ENCODE measurements at places on chromosomes 7 and 10.
A peak's percentile ranks its signal among the peaks of the same experiment; 100 is the strongest.

DNA sequence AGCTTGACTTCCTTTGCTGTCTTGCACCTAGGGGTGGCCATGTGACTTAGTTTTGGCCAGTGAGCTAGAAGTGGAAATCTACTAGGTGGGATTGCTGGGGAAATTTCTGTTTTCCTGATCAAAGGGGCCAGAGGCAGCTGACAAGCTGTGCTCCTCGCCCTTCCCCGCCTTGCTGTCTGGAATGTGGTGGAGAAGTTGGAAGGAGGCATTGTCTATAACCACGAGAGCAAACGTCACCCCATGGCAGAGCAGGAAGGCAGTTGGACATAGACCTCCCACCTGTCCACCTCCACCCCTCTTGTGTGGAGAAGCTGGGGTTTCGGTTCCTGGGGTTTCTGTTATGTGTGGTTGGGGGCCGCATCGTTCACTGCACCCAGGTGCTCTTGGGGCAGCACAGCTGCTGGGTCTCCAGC, 7.3 kb downstream of the SFRP5 start:
- H3K27me3 ChIP-seq: peaks cover 11% of the 10 kb centered on the region
- no peak for DNase-seq
- peaks cover 17% of the 10 kb centered on the region for H3K36me3 ChIP-seq
- H3K4me3 ChIP-seq: no peak overlapping the region
- H3K4me1 ChIP-seq: peaks cover 4% of the 10 kb centered on the region

- DNase-seq: no peak
- H3K4me3 ChIP-seq: no peak overlapping the region
- no peaks in the 10 kb centered on the region for H3K36me3 ChIP-seq
- H3K27ac ChIP-seq: no peak overlapping the region
These were observed 150.9 kb upstream of the MEOX2 start for GRCh38 chr7:15837306-15837950.

GRCh38 chr7:4020086-4020485, 662.0 kb upstream of the FOXK1 start:
- H3K27ac ChIP-seq: no peak overlapping the region
- H3K27me3 ChIP-seq: peaks cover 44% of the 10 kb centered on the region
- no peaks in the 10 kb centered on the region for H3K4me1 ChIP-seq
- DNase-seq: no peak
- H3K4me3 ChIP-seq: no peak overlapping the region

GRCh38 chr7:12162415-12163113, 48.5 kb upstream of the TMEM106B start:
- no peak for DNase-seq
- H3K27me3 ChIP-seq: peaks cover under 1% of the 10 kb centered on the region
- no peaks in the 10 kb centered on the region for H3K36me3 ChIP-seq
- no peak overlapping the region for H3K4me3 ChIP-seq
- H3K4me1 ChIP-seq: no peaks in the 10 kb centered on the region

GRCh38 chr7:40536421-40536820, 401.6 kb downstream of the SUGCT start:
- DNase-seq: no peak
- H3K36me3 ChIP-seq: no peaks in the 10 kb centered on the region
- no peaks in the 10 kb centered on the region for H3K4me1 ChIP-seq
- no peaks in the 10 kb centered on the region for H3K27me3 ChIP-seq
- no peak overlapping the region for H3K27ac ChIP-seq

GRCh38 chr7:141946796-141947195, at the start of gene CLEC5A:
TSS of gene CLEC5A (minus strand) at chr7:141946974. CDS start at chr7:141946292, 682 bp downstream.
- no peak within 1 kb of the TSS for H3K4me3 ChIP-seq
- no peaks in the 10 kb centered on the region for H3K27me3 ChIP-seq
- no peak within 1 kb of the TSS for H3K27ac ChIP-seq

- H3K27me3 ChIP-seq: no peaks in the 10 kb centered on the region
- DNase-seq: no peak
- no peak overlapping the region for H3K4me3 ChIP-seq
- peaks cover 25% of the 10 kb centered on the region for H3K4me1 ChIP-seq
These were observed 39.2 kb downstream of the MGMT start for GRCh38 chr10:129506101-129506797.

DNA sequence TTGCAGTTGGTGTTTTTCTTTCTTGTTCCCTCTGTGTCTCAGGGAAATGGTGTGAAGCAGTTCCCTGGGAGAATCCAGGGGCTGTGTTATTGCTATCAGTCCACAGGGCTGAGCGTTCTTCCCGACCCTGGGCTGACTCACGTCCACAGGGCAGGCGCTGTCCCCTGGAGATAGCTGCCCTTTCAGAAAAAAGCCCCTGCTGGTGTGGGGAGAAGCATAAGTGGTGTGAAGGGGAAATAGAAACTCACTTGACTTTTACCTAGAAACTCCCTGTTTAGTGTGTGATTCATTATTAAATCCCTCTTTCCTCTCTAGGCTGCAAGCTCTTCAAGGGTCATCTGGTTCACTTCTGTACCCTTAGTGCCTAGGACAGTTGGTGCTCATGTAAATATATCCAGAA, 63.3 kb upstream of the SMNDC1 start:
- no peak overlapping the region for H3K27ac ChIP-seq
- H3K4me3 ChIP-seq: no peak overlapping the region
- H3K36me3 ChIP-seq: no peaks in the 10 kb centered on the region
- H3K4me1 ChIP-seq: peaks cover 3% of the 10 kb centered on the region

GRCh38 chr7:27235387-27236311, 7.0 kb upstream of the EVX1 start:
- peaks cover 67% of the 10 kb centered on the region for H3K27me3 ChIP-seq
- H3K4me3 ChIP-seq: peak overlapping the region; percentile 46
- H3K27ac ChIP-seq: no peak overlapping the region
- DNase-seq: no peak
- H3K36me3 ChIP-seq: no peaks in the 10 kb centered on the region

- no peaks in the 10 kb centered on the region for H3K36me3 ChIP-seq
- no peaks in the 10 kb centered on the region for H3K4me1 ChIP-seq
- no peak for DNase-seq
- H3K27me3 ChIP-seq: no peaks in the 10 kb centered on the region
- H3K4me3 ChIP-seq: no peak overlapping the region
- H3K27ac ChIP-seq: no peak overlapping the region
These were observed 296.0 kb downstream of the PPP1R3A start for GRCh38 chr7:113622796-113623195.

- no peak overlapping the region for H3K27ac ChIP-seq
- no peak overlapping the region for H3K4me3 ChIP-seq
- H3K27me3 ChIP-seq: no peaks in the 10 kb centered on the region
These were observed 270.8 kb upstream of the POM121L12 start for GRCh38 chr7:52764492-52765169.

DNA sequence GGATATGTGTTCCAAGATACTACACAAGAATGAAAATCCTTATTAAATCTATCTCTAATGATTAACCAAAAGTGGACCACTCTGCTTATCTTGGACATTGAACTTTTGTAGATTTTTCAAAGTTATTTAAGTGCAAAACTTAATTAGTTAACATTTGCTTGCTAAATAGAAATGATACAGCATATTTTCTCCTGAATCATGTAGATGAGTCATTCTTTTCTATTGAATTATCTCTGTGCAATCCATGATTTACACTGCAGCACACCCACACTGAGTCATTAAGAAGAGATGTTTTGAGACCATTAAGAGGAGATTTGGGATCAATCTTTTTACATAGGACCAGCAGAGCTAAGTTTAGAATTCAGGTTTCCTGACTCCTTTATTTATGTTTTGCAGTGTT, 6.6 kb upstream of the ABCC2 start:
- no peak for DNase-seq
- no peak overlapping the region for H3K27ac ChIP-seq
- no peaks in the 10 kb centered on the region for H3K36me3 ChIP-seq
- H3K4me3 ChIP-seq: no peak overlapping the region
- peaks cover 5% of the 10 kb centered on the region for H3K27me3 ChIP-seq

DNA sequence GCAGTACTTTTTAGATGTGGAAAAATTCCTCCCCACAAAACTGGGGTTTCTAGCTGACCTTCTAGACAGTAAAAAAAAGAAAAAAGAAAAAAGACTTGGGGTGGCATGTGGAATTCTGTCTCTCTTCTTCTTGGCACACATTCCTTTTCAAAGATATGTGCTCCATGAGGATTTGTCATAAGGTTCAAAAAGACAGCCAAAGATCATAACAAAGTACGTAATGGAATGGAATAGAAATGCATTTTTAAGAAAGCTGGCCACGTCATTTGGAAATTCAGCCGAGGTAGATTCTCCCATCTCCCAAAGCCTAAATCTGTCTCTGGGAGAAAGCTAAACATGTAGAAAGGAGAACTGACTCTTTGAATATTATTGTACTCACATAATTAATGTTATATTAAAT, 381.3 kb upstream of the NFE2L3 start:
- H3K36me3 ChIP-seq: no peaks in the 10 kb centered on the region
- H3K27ac ChIP-seq: no peak overlapping the region
- no peak for DNase-seq

DNA sequence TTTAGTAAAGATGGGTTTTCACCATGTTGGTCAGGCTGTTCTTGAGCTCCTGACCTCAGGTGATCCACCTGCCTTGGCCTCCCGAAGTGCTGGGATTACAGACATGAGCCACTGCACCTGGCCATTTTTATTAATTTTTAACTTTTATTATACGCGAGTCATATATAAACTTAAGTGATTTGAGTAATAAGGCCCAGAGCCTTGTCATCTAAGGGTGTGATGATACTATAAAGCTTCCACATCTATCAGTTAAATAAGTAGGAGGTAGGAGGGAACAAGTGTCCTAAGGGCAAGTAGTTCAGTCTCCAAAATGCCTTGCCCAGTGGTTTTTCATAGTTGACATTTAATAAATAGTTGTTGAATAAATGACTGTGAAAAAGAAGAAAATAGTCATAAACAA, 13.3 kb upstream of the HILPDA start:
- H3K27ac ChIP-seq: no peak overlapping the region
- DNase-seq: no peak
- no peaks in the 10 kb centered on the region for H3K36me3 ChIP-seq
- no peak overlapping the region for H3K4me3 ChIP-seq
- no peaks in the 10 kb centered on the region for H3K27me3 ChIP-seq

- H3K27ac ChIP-seq: peak overlapping the region; percentile 18
- H3K4me1 ChIP-seq: peaks cover 15% of the 10 kb centered on the region
- H3K36me3 ChIP-seq: peaks cover 7% of the 10 kb centered on the region
- no peak overlapping the region for H3K4me3 ChIP-seq
- H3K27me3 ChIP-seq: no peaks in the 10 kb centered on the region
These were observed 75.0 kb downstream of the LANCL2 start for GRCh38 chr7:55440040-55440690.

DNA sequence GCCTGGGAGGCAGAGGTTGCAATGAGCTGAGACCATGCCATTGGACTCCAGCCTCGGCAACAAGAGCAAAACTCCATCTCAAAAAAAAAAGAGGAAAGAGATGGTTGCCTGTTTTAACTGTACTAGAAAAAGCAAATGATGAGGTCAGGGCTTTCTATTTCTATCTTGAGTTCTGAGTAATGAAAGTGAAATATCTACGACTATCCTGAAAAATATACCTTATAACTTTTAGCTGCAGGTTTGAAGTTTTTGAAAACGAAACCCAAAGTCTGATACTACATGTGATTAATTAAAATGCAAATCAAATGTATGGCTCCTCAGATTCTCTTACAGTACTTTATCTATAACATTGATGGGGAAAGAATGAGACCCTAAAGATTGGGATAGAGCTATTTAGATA, 636.2 kb upstream of the LRRN3 start:
- H3K27me3 ChIP-seq: no peaks in the 10 kb centered on the region
- H3K36me3 ChIP-seq: no peaks in the 10 kb centered on the region
- no peak overlapping the region for H3K27ac ChIP-seq
- H3K4me1 ChIP-seq: no peaks in the 10 kb centered on the region
- H3K4me3 ChIP-seq: no peak overlapping the region
- DNase-seq: no peak

GRCh38 chr10:110260746-110261477, 43.8 kb downstream of the SMNDC1 start:
- H3K27me3 ChIP-seq: no peaks in the 10 kb centered on the region

DNA sequence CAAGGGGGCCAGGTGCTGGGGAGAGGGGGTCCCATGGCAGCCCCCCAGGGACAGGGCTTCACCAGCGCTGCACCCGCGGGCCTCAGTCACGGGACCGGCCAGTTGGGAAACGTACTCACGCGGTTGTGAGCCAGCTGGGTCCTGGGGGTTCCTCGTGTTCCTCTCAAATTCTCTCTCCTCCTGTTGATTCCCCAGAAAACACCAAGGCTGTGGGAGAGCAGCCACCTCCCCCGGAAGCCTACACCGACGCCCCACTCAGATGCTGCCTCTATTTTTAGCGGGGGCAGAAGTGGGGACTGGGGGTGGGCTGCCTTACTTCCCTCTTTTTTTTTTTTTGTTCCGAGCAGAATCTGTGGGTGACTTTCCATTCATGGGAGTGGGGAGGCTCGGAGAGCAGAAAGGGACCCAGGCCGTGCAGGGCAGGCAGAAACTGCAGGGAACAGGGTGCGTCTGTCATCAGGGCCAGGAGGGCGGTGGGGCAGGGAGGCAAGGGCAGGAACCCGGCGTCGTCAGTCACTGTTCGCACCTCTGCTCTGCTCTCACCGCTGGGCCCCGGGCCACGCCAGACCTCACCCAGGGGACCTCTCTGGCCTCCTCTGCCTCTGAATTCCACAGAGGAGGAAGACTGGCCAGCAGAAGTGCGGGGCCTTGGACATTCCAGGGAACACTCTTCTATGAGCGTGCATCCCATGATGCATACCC, 63.1 kb downstream of the CARD11 start:
- H3K4me3 ChIP-seq: peak overlapping the region; percentile 59
- H3K4me1 ChIP-seq: peaks cover 73% of the 10 kb centered on the region
- H3K27me3 ChIP-seq: no peaks in the 10 kb centered on the region
- H3K27ac ChIP-seq: peak overlapping the region; percentile 10

- H3K4me1 ChIP-seq: peaks cover 24% of the 10 kb centered on the region
- no peaks in the 10 kb centered on the region for H3K27me3 ChIP-seq
- peak overlapping the region; percentile 13 for H3K4me3 ChIP-seq
These were observed 153.5 kb downstream of the ELFN1 start for GRCh38 chr7:1823376-1824150.

DNA sequence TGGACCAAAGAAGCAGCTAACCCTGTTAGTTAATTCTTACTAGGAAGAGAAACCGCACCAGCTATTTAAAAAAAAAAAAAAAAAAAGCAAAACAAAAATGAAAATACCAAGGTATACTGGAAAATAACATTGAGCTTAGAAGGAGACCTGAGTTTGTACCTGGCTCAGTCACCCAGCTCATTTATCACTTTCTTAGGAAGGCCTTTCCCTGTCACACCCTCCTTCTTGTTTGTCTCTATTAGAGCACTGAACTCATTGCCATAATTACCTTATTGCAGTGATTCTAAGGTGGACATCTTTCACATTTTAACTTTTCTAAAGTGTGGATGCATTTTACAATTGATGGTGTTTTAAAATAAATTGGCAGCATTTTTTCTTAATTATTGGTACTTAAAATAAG, 24.1 kb downstream of the UBE2D1 start:
- H3K27me3 ChIP-seq: no peaks in the 10 kb centered on the region
- no peak overlapping the region for H3K4me3 ChIP-seq
- H3K4me1 ChIP-seq: peaks cover 22% of the 10 kb centered on the region
- peaks cover 9% of the 10 kb centered on the region for H3K36me3 ChIP-seq

DNA sequence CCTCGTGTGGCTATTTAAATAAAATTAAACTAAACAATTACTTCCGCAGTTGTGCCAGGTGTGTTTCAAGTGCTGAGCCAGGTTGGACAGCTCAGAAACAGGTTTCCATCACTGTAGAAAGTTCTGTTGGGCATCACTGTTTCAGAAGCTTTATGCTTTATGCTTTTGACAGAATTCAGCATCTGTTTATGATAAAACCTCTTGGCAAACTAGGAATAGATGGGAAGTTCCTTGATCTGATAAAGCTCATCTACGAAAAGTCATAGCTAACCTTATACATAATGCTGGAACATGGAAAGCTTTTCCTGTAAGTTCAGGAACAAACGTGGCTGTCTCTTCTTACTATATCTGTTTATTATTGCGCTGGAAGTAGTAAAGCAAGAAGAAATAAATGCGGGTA, 143.4 kb downstream of the DOCK1 start:
- DNase-seq: no peak
- no peak overlapping the region for H3K27ac ChIP-seq
- no peaks in the 10 kb centered on the region for H3K4me1 ChIP-seq
- H3K4me3 ChIP-seq: no peak overlapping the region
- no peaks in the 10 kb centered on the region for H3K36me3 ChIP-seq

Measured in effector memory CD8-positive, alpha-beta T cell (primary cell).